ENCODE measurements at places on chromosomes 5 and 9.

DNA sequence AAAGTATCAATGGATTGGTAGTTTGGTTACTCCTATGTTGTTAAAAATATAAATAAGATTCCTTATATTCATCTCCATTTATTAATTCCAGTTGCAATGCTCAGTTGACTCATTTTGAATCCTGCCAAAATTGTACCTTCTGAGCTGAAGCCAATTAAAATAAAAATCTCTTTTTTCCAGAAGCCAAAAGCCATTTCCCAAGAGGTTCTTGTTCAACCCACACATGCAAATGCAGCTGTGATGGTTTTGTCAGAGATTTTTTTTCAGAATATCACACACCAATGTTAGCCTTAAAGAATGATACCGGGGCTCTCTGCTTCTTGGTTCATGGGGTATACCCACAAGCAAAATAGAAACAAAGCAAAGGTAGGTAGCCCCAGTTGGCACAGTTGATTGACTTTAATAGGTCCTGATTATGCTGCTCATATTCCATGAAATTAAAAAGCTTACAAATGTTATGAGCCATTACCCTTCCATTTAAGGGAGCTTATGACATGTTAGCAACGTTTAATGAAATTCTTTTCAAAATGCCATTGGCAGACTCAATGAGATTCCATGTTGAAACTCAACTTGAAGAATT lies 208.0 kb downstream of the SGCD start:
- no peak for DNase-seq

GRCh38 chr5:172897481-172898217 lies 61.6 kb upstream of the RPL26L1 start:
- no peak for DNase-seq

GRCh38 chr9:35914301-35914807 lies 5.1 kb downstream of the SPAAR start:
- no peak for DNase-seq

DNA sequence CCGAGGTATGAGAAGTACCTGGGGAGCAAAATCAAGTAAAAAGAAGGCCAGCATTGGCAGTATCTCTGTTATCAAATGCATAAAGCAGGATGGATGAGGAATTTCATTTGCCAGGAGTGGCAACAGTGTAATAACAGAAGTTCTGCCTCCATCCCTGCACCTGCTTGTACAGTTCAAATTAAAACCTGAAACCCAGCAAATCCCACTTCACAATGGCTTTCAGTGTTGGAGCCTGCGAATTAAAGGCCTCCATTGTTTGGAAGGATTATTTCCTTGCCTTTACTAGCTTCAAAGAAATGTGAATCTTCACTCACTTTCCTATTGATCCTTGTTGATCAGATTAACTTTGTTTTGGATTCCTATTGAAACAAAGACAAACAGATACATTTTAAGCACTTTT lies 31.5 kb upstream of the IRX1 start:
- DNase-seq: no peak

DNA sequence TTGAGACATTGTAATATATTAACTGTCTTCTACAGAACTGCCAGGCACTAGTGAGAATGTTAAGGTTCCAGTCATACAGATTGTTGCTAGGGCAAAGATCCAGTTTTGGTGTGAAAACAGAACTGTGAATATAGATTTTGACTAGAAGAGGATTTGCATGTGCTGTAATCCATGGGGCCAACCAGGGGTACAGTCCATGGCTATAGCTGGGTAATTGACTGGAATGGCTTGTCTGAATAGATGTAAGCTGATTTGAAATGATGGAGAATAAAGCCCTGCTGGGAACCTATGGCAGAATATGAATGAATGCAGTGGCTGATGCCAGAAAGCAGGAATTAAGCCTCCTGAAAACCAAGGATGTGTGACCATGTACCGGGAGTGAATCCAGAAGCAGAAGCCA lies 748.5 kb upstream of the CDH10 start:
- DNase-seq: no peak

- no peak for DNase-seq
Observed at GRCh38 chr5:71865665-71866320, 146.7 kb downstream of the CARTPT start.

DNA sequence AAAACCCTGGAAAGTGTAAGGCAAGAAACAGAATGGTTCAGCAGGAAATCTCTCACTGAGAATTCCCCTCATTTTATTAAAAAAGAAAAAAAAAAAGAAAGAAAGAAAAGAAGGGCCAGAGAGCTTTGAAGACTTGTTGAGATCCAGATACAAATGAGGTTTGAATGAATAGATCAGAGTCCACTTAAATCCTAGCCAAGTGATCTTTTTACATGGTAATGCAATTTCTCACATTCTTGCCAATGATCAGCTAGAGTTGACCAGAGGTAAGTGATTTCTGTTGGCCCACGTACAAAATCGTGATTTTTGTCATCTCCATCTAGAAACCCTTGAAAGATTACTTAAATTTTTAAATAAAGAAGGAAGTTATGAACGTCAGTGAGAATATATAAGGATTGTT lies 261.5 kb upstream of the PCSK5 start:
- DNase-seq: no peak

GRCh38 chr9:107426126-107426525 lies 63.4 kb downstream of the KLF4 start:
- no peak for DNase-seq

DNA sequence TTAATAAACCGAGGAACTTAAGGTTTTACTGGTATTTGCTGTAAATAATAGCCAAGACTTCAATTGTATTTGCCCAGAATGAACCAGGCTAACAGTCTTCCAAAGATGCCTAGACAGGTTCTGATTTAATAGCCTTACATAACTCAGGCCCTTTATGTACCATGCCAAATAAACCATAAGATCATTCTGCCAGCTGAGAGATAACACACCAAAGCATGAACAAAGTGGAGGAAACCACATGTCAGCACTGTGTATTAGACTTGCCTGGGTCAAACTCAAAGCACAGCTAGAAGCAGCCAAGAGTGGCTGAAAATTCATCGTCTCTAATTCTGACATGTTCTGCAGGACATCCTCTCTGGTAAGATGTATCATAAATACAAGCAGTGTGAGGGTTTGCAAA lies 319.3 kb upstream of the ZNF608 start:
- DNase-seq: no peak

DNA sequence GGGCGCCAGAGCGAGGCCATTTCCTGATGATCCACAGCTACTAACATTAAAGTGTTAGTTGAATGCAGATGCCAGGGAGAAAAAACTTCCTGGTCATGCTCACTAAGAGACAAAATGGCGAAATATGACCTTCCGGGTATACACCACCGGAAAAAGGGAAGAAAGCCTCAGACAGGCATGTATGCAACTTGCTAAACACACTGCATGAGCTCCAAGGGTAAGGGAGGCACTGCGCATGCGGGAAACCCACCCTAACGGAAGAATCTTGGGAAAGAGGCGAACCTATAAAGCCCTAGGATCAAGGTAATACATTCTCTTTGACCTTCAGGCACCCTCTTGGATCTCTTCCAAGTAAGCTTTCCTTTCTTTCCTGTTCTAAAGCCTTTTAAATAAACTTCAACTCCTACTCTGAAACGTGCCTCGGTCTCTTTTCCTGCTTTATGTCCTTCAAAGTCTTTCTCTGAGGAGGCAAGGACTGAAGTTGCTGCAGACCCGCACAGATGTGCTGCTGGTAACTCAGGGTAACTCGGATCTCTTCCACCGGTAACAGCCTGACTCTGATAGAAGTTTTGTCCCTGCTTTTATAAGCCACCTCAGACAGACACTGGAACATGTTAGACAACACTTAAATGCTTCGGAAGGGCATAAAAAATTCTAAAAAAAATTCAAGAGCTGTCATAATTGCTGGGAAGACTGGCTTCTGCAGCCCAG lies 64.9 kb downstream of the DTWD2 start:
- DNase-seq: no peak

GRCh38 chr9:9920425-9921060 lies 692.3 kb downstream of the PTPRD start:
- no peak for DNase-seq

DNA sequence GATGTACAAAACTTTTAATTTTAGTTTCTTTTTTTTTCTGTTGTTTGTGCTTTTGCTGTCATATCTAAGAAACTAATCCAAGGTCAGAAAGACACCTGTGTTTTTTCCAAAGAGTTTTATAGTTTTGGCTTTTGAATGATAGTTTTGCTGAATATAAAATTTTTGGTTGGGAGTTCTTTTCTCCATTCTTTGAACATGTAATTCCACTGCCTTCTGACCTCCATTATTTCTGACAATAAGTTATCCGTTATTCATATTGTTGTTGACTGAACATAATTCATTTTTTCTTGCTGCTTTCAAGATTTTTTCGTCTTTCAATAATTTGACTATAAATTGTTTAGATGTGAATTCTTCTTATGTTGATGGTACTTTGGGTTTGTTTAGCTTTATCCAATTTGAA lies 82.2 kb upstream of the SLC24A2 start:
- DNase-seq: no peak

- DNase-seq: no peak
Observed at GRCh38 chr5:138177941-138178515, 402 bp downstream of the BRD8 start.

- no peak for DNase-seq
Observed at GRCh38 chr5:59174248-59174844, 591.5 kb downstream of the RAB3C start.

GRCh38 chr9:14957109-14957508 lies 46.9 kb upstream of the FREM1 start:
- no peak for DNase-seq

- no peak for DNase-seq
Observed at GRCh38 chr9:5436441-5436840, 1.3 kb downstream of the PLGRKT start.

DNA sequence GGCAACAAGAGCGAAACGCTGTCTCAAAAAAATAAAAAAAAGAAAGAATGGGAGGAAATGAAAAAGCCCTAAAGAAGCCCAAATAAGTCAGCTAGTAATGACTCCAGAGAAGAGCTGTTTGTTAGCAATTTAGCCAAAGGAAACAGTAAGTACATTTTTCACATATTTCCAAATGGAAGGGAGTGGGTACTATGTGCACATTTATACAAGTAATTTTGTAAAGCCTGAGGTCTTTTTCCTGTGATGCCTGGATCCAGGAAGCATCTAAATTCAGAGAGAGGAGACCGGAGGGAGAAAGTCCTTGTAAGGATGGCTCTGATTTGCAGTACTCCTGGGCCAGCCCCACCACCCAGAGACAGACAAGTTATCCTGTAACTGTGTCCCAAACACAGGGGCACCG lies 14.7 kb downstream of the FBP1 start:
- no peak for DNase-seq
